ENCODE measurements at places on chromosomes 13 and 19.

DNA sequence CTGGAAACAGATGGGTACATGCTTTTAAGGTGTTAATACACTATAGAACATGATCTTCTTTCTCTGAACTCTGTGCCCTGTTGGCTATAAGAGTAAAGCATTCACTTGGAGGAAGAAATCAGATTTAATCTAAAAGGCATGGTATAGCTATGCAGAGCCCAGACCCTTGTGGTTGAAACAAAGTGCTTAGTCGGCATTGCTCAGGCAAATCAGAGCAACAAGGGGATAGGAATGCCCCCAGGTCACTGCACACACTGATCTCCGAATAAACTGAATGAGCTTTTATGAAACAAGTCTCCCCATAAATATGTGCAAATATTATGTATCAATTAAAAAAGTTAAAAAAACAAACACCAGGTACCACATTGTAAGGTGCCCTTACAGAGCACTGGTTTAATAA, 52.0 kb upstream of the RGCC start:
- DNase-seq = no peak

DNA sequence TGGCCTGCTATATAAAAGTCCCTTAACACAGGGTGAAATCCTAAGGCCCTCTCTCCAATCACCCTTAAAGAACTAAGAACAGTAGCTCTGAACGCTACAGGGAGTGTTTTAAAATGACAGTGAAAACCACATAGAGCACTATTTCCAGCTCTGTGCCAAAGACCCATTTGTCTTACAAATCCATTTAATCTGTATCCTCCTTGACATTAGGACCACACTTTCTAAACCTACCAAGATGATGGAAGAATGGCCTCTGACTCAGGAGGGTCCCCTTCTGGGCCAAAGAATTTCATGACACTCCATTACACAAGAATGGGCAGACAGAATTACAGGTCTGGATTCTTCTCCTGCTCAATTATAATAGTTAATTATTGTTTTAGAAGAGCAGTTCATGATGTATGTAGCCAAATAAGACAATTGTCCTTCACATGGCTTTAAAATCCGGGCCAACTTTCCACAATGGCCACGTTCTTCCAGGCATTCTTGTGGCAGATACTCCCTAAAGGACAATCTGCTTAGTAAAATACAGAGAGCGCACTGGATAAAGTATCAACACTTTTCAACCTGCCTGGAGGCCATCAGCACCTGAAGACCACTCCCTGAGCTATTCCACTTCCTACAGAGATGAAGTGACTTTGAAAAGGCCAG, 61.0 kb downstream of the STK24 start:
- DNase-seq = no peak

DNA sequence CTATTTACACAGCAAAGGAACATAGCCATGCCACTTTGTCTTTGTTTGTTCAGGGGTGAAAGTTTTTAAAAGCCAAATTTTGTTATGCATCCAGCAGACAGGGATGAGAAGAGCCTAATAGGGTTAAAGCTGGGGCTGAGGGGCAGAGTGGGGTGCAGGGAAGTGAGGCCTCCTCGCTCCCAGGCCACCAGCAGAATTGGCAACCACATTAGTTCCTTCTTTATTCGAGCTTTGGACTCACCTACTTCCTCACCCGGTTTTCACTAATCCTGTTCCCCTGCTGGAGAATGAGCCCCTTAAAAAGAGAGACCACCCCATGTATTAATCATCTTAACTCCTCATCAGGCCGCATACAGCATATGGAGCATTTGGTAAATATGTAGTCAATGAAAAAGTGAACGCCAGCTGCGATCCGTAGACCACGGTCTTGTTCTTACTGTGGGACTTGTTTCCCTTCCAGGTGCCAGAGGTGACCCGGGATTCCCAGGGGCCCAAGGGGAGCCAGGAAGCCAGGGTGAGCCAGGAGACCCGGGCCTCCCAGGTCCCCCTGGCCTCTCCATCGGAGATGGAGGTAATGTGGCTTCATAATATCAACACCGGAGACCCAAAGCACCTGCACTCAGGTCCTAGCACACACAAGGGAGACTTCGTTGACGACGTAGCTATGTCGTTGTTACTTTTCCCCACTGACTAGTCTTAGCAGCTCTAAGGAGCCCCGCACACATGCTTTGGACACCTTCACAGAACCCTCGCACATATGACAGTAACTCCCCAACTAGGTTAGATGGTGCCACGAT, 112.1 kb downstream of the RAB20 start:
- no peak for DNase-seq

DNA sequence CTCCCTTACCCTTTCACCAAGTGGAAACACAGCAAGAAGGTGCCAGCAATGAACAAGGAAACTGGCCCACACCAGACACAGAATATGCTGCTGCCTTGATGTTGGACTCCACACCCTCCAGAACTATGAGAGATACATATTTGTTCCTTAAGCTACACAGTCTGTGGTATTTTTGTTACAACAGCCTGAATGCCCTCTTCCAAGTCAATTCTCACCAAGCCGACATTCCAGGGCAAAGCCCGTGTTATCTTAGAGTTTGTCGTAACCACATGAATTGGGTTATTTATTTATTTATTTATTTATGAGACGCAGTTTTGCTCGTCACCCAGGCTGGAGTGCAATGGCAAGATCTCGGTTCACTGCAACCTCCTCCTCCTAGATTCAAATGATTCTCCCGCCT, 14.9 kb downstream of the FGF21 start:
- no peak for DNase-seq

DNA sequence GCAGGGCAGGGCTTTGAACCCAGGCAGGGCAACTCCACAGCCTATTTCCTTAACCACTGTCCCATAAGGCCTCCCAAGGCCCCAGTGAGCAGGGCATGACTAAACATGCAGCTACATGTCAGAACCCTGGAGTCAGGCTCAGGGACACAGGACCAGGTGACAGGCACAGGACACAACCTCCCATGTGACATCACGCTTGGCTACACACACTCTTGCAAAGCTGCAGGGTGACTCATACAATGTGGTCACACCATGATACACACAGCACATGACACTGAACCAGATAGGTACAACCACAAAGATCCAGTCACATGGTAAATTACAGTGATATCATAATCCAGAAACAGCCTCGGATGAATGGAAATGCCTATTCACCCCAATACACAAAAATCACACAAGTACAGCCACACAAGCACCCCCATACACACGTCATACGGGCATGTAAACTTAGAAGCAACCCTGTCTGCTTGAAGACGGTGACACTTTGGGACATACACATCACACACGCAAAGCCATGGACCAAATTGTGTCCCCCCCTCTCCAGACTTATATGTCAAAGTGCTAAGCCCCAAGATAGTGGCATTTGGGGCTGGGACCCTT, 14.5 kb downstream of the KLK4 start:
- DNase-seq = no peak

- no peak for DNase-seq
Observed at GRCh38 chr13:76538004-76538403, 348.2 kb downstream of the KCTD12 start.

GRCh38 chr19:29259867-29260281, 46.9 kb upstream of the UQCRFS1 start:
- DNase-seq = no peak

DNA sequence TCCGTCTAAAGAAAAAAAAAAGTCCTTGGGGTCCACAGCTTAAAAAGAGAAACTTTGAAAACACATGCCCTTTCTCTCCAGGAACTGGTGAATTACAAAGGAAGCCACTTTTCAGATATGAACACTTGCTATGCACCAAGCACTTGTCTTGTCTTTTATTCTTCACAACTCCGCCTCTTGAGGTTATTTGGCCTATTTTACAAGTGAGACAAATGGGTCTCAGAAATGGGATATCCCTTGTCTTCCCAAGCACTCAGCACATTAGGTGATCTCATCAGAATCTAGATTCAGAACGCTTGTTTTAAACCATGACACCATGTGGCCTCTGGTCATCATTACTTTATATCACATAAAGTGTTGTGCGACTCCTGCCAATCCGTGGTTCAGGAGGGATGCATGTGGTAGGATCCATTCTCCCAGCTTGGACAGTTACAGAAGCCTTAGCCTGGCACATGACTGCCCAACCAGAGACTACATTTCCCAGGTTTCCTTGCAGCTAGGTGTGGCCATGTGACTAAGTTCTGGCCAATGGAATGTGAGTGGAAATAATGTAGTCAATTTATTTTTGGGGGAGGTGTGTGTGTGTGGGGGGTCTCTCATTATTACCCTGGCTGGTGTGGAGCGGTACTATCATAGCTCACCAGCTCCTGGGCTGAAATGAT, 13.9 kb downstream of the TSKS start:
- DNase-seq = no peak

DNA sequence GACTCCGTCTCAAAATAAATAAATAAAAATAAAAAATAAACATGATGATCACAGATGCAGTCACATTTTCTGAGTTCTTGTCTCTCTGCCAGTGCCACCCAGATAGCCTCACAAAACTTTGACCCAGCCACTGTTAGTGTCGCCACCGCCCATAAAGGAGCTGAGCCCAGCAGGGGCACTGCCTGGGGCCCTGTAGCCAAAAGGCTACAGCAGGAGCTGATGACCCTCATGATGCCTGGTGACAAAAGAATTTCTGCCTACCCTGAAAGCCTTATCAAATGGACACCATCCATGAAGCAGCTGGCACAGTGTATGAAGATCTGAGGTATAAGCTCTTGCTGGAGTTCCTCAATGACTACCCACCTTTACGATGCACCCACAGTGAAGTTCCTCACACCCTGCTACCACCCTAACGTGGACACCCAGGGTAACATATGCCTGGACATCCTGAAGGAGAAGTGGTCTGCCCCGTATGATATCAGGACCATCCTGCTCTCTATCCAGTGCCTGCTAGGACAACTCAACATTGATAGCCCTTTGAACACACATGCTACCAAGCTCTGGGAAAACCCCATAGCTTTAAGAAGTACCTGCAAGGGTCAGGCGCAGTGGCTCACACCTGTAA, 18.3 kb downstream of the ZNF587 start:
- no peak for DNase-seq

DNA sequence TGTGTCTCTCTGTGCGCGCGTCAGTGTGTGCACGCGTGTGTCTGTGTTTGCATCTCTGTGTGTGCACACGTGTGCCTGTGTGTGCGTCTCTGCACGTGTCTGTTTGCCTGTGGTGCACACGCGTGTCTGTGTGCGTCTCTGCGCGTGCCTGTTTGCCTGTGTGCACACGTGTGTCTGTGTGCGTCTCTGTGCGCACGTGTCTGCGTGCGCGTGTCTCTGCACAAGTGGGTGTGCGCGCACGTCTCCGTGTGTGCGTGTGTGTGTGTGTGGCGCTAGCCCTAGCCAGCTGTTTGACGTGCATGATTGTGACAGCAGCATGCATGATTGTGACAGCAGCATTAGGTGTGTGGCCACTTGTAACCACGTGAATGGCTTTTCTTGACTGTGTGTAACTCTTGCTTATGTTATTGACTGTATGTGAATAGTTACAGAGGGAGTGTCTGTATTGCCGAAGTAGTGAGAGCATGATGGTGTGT, 31.1 kb downstream of the ZNF146 start:
- no peak for DNase-seq

DNA sequence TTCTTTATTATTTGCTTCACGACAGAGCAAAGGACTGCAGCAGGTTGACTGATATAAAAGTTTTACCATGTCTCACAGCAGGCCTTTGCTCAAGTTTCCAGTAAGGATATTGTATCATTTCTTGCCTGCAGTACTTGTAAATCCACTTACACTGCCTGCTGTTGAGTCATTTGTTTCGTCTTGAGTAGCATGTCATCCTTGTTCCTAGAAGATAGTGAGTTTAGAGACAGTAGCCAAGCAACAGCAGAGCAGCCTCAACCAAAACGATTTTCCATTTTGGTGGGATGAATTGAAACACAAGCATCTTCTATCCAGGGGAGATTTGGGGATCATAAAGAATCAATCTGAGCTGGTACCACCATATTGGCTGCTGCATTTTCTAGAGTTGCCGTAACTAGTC, 24.0 kb upstream of the ALOX5AP start:
- no peak for DNase-seq

DNA sequence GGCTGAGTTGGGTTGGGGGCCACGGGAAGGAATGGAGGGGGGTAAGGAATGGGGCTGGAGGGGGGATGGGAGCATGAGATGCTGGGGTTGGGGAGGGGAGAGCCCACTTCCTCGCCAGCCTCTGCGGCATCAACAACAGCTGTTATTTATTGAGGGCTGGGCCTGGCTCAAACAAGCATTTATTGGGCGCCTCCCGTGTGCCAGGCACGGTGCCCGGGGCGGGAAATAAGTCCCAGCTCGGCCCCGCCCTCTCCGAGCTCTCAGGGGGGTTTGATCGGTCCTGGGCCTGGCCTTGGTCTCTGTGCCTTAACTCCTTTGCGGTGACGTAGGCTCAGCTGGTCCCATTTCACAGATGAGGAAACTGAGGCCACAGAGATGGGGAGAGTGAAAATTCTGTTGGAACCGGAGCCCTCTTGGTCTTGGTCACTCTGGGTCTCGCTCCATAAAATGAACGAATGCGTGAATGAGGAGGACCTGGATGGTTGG, 919 bp upstream of the ADAMTS10 start:
- DNase-seq = no peak
